SK-N-MC (cell line): ENCODE measurements at places on chromosomes 11 and 22.

- no peak for DNase-seq
Measured at GRCh38 chr11:76861490-76861953, 804 bp downstream of the ACER3 start.

GRCh38 chr11:105720096-105720495 is 110.2 kb downstream of the GRIA4 start:
- DNase-seq, result no peak

- no peak for DNase-seq
Measured at GRCh38 chr11:62430425-62430824, 11.6 kb downstream of the SCGB1A1 start.

DNA sequence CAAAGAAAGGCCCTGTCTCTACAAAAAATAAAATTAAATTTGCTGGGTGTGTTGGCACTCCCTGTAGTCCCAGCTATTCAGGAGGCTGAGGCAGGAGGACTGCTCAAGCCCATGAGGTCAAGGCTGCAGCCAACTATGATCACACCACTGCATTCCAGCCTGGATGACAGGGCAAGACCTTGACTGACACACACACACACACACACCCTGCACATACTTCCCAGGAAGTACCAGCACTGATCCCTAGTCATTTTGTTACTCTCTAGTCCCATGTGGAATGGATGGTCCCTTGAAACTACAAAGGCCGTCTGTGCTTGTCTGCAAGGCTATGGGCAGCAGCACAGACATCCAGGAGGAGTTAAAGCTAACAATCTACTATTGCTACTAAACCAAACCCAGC is 59.7 kb upstream of the CYP2D6 start:
- DNase-seq, result no peak

- no peak for DNase-seq
Measured at GRCh38 chr11:70161043-70161625, 42.0 kb upstream of the FADD start.

DNA sequence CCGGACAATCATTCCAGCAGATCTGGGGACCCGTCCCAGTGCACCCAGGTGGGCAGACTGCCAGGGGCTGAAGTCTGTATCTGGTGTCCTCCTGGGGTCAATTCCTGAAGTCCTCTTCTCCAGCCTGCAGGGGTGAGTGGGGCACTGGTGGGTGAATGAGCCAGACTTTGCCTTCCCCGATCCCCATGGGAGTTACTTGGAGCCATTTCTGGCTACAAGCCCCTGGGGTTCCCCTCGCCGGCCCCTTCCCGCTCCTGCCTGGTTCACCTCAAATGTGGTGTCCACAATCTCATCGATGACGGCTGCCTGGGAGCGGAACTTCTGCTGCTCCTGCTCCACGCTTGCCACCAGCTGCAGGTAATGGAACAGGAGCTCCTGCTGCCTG is 5.0 kb downstream of the CST6 start:
- no peak for DNase-seq

DNA sequence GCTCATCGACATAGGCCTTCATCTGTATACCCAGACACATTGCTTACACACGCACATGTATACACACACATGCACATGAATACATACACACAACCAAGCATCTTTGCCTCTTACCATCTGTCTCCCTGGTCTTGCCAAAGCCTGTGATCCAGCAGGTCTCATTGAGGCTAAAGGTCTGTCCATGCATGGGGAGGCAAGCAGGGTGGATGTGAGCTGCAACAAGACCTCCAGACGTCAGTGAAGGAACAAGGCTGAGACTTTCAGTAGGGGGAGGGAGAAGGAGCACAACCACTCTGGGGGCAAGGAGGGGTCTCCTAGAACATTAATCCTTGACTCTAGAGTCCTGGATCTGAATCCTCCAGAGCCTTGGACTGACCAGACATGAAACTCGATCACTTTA is 23.7 kb downstream of the TMPRSS13 start:
- DNase-seq, result no peak

GRCh38 chr11:10150800-10151199 is 143.2 kb downstream of the SBF2 start:
- no peak for DNase-seq

DNA sequence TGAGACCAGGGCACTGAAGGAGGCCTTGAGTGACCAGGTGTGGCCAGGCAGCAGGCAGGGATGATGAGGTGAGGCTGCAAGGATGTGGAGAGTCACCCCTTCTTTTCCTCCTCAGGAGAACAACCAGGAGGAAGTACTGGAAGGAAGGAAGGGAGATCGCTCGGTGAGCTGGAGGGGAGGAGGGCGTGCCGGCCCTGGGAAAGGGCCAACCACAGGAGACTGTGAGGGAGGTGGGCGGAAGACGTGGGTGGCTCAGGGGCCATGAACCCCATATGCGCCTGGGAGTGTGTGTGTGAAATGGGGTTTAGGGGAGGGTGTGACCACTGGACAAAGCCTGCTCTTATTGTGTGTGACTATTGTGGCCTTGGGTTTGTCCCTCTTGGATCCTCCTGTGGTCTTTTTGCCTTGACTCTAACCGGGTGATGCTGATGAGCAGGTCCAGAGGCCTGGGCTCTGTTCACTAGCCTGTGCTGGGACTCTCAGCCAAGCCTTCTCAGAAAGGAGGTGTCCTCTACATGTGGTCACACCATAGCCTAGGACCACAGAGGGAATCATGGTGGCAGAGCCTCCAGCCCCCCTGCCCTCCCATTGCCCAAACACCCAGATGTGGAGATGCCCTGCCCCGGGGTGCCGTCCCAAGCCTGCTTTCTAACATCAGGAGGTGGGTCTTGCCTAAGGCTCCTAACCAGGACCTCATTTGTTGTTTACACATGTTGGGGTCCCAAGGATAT is 41.3 kb upstream of the TUB start:
- no peak for DNase-seq

GRCh38 chr22:27987557-27987956 is 68.5 kb upstream of the PITPNB start:
- no peak for DNase-seq

DNA sequence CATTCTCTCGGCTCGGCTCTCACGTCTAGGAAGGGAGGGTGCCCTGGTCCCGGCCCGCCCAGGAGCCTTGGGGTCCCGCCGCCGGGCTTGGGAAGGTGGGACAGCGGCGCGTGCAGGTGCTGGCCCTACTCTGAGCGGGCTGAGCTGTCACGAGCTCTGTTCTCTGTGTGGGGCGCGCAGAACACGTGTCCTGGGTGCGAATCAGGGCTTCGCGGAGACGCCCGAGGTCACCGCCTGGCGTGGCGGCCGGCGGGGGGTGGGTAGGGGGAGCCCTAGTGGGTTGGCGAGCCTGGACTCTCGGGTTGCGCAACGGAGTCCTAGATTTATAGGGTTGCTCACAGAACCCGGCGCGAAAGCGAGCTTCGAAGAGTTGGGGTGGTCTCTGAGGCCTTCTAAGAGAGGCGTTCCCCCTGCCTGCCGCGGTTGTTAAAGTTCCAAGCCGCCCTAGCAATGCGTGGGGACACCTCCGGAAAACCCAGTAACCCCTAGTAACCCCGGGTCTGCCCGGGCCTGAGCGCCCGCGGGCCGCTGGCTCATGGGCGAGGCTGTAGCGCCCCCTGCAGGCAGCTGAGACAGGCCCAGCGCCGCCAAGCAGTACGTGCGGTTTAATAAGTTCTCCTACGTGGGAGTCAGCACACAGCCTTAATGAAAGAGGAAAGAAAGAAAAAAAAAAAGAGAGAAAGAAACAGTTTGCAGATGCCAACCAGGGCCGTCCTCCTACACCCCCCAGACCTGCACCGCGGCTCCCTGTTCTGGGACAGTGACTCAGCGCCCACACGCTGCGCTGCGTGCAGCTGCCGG is 2.7 kb downstream of the ADM start:
- DNase-seq, result no peak

DNA sequence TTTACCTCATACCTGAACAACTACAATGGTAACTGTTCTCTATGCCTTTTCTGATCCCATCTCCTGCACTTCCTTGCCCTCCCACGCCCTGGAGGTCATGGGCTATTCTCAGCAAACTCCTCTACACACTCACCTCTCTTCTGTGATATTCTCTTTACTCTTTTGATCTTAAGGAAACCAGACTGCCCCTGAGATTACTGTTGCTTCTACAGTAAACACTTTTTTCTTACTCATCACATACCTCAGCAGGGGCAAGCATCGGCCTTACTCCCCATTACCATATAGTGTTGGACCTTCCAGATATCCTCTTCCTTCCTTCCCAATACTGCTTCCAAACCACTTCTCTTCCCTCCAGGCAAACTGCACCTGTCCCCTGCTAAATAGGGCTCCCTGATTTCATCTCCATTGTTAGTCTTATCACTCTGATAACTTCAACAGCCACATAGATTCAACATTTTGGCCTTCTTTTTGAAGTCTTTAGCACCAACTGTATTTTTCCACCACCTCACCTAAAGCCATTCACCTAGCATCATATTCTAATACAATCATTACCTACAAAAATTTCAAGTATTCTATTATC is 141.2 kb downstream of the RBFOX2 start:
- no peak for DNase-seq

DNA sequence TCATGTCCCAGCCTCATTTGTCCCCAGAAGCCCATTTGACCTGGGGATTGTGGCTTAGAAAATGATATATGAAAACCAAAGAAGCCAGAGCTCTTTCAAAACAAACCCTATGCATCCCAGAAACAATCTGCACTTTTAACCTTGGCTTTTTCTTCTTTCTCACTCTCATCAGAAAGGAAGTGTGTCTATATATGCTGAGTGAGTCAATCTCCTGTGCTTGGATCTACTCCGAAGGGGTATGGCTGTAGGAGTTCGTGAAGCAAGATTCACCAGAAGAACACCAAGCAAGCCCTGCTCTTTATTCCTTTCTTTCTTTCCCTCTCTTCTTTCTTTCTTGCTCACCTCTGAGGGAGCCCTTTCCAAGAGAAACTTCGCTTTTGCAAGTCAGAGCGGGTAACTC is 636 bp downstream of the PAMR1 start:
- no peak for DNase-seq

GRCh38 chr11:61752117-61752924 is at the start of gene MYRF:
TSS of gene MYRF (plus strand) at chr11:61752636. CDS start at chr11:61752745, 109 bp downstream.
- no peak for DNase-seq

DNA sequence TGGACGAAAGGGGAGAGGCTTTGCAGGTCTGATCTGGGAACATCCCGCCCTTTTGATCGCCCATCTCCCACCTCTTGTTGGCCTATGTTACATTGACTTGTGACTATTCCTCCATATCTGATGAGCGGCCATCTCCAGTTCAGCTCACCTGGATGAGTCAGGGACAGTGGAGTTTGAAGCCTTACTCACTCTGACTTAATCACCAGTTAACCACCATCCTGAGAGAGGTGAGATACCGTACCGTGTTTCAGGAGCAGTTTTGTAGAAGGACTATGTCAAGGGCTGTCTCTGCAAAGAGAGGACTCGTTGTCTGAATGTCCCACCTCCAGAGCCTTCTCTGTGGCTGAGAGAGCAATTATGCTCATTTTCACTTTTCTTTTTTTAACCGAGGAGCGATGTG is 771.7 kb downstream of the NTM start:
- no peak for DNase-seq

DNA sequence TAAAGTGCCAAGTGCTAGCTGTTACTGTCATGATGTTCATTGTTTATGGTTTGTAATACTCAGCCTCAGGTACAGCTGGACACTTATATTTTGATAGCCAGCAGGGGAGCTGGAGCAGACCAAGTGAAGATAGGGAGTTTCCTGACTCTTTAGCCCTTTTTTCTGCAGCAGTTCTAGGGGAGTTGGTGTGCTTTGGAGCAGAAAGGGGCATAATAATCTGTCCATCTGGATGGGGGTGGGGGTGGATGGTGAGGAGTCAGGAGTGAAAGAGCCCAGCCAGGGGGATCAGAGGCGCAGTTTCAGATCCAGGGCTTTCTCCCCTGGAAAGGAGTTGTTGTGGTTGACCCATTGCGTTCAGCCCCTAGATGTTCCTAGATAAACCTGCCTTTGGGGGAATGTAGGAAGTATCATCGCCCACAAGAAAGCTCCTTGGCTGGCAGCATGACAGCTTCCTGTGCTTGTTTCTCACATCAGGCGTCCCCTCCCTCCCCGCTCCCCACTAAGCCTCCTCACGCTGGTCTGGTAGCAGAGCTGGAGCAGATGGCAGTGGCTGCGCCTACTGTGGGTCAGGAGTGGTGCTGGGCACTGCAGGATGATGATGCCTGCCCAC is 41.9 kb downstream of the MED15 start:
- no peak for DNase-seq

- DNase-seq, result no peak
Measured at GRCh38 chr11:78432956-78433355, 15.3 kb upstream of the GAB2 start.

- no peak for DNase-seq
Measured at GRCh38 chr11:67252831-67253239, 13.4 kb upstream of the GRK2 start.

- DNase-seq, result no peak
Measured at GRCh38 chr22:41198027-41198580, 7.0 kb upstream of the L3MBTL2 start.

DNA sequence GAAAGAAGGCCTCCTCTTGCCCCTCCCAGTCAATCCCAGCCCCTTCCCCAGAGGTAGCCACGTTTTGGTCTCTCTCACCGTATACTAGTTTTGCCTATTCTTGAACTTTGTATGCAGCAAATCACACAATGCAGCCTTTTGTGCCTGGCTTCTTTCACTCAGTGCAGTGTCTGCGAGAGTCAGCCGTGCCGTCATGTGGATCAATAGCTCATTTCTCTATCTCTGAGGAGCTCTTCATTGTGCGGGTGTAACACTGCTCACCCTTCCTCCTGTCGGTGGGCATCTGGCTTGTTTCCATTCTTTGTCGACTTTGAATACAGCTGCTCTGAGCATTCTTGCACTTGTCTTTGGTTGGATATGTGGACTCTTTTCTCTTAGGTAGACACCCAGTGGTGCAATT is 146.5 kb downstream of the CACNA1I start:
- DNase-seq, result no peak

- DNase-seq, result no peak
Measured at GRCh38 chr11:5223686-5224085, 3.2 kb downstream of the HBB start.

- DNase-seq, result no peak
Measured at GRCh38 chr22:44412136-44412731, 85.8 kb downstream of the RTL6 start.

DNA sequence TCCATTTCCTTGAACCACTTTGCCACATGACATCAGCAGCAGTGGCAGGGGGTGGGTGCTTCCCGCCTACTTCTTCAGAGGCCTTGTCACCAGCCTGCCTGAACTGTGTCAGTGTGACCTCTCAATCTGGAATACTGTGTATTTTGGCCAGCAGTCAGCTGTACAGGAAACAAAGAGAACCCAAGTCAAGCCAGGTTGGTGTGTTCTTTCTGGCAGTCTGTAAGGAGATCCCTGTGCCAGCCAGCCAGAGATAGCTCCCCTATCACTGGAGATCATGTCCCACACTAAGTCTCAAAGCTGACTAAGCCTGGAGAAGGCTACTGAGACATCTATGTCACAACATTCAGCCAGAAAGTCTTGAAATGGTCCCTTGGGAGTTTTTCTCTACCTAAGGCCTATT is 142.1 kb downstream of the TRPC6 start:
- no peak for DNase-seq

GRCh38 chr11:44568658-44569473 is 3.4 kb downstream of the CD82 start:
- DNase-seq, result no peak

DNA sequence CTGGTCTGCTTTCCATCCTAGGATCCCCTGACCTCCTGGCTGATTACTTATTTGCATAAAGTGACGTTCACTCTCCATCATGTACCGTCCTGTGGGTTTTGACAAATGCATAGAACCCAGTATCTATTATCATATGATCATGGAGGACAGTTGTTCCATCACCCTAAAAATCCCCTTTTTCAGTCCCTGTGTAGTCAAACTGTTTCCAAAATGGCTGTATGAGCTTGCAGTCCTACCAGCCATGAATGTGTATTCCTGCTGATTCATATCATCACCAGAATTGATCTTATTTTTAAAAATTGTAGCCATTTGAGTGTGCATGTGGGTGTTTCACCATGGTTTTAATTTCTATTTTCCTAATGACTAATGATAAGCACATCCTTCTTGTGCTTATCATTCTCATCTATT is 108.8 kb downstream of the MPPED1 start:
- DNase-seq, result no peak
